ENCODE measurements at places on chromosomes 1 and 21.

GRCh38 chr1:113677250-113678158 lies 81.8 kb downstream of the PHTF1 start:
- peak; percentile 64 for DNase-seq

GRCh38 chr1:245383396-245384330 lies 228.9 kb downstream of the KIF26B start:
- no peak for DNase-seq

- DNase-seq, result no peak
Observed at GRCh38 chr1:91476533-91477217, 24.0 kb upstream of the CDC7 start.

GRCh38 chr1:1539310-1540089 lies 924 bp downstream of the TMEM240 start:
- no peak for DNase-seq

- peak; percentile 77 for DNase-seq
Observed at GRCh38 chr1:74504125-74504932, 8.1 kb downstream of the LRRC53 start.

DNA sequence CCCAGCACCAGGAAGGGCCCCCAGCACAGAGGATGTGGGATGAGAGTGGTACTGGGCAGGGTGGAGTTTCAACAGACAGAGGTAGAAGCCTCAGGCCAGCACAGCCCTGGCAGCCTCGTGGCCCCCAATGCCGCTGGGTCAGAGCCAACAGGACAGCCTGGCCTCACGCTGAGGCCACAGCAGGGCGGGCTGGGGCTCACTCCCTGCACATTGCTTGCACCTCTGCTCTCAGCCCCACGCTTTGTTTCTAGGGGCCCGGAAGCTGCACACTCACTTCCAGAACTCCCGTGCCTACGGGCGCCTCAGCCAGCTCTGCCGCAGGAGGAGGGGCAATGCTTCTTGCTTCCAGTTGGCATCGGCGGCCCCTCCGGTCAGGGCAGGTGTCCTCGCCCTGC lies 72.9 kb downstream of the SIK1 start:
- no peak for DNase-seq

- no peak for DNase-seq
Observed at GRCh38 chr1:53738205-53739108, 507 bp downstream of the GLIS1 start.

- DNase-seq, result peak; percentile 53
Observed at GRCh38 chr1:240189386-240189989, 97.8 kb downstream of the FMN2 start.
